ENCODE measurements at places on chromosomes 4 and X.

GRCh38 chr4:99252746-99253145 lies 33.7 kb upstream of the ADH6 start:
- DNase-seq = no peak

GRCh38 chr4:113788888-113789287 lies 27.4 kb upstream of the CAMK2D start:
- DNase-seq = no peak

GRCh38 chr4:157918036-157918832 lies 254.6 kb downstream of the GASK1B start:
- DNase-seq = no peak

DNA sequence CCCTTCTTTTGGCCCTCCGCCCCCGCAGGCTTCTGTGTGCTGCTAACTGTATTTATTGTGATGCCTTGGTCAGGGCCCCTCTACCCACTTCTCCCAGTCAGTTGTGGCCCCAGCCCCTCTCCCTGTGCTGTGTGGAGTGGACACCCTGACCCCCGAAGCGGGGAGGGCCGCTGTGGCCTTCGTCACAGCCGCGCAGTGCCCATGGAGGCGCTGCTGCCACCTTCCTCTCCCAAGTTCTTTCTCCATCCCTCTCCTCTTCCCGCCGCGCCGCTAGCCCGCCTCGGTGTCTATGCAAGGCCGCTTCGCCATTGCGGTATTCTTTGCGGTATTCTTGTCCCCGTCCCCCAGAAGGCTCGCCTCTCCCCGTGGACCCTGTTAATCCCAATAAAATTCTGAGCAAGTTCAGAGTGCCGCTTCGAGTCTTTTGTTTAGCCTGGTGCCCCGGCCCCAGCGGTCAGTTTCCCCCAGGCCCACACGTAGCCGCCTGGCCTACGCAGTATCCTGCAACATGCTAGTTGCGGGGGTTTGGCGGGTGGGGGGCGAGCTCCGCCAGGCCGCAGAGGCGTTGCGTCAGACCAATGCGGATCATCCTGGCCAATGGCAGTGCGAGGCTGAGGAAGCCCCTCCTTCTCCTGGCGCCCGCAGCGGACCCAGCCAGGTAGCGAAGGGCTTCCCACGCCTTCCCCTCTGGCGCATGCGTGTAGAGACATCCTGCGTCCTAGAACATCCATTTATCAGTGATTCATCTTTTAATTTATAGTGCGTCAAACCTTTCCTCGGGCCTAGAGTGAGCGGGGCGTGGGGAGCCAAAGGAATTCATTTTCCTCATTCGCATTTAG lies 5.6 kb upstream of the KANTR start:
- DNase-seq = peak; percentile 75

GRCh38 chrX:131762802-131763234 lies 218.9 kb downstream of the OR13H1 start:
- no peak for DNase-seq

GRCh38 chr4:2222838-2223237 lies 19.1 kb downstream of the HAUS3 start:
- no peak for DNase-seq

- no peak for DNase-seq
These were observed 80.8 kb upstream of the BMPR1B start for GRCh38 chr4:94676970-94677369.

- DNase-seq = no peak
These were observed 72.8 kb downstream of the CLCN5 start for GRCh38 chrX:49995107-49995731.

- no peak for DNase-seq
These were observed 232.3 kb downstream of the PABPC4L start for GRCh38 chr4:133969202-133969848.

GRCh38 chrX:11363069-11363594 lies 69.9 kb downstream of the AMELX start:
- no peak for DNase-seq

DNA sequence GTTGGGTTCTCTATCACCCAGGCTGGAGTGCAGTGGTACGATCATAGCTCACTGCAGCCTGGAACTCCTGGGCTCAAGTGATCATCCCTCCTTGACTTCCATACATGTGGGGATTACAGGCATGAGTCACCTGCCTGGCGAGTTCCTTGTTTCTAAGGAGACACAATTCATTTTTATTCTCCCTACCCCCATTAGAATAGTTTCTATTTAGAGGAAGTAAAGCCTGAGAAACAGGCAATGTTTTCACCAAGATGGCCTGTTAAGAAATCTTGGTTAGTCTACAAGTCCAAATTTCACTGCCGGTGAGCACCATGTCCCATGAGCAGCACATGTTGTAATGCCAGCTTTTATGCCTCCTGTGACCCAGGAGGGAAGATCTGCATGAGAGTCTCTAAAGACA lies 5.7 kb downstream of the CYBB start:
- DNase-seq = no peak

- DNase-seq = no peak
These were observed 27.7 kb downstream of the STEEP1 start for GRCh38 chrX:119537487-119537886.

DNA sequence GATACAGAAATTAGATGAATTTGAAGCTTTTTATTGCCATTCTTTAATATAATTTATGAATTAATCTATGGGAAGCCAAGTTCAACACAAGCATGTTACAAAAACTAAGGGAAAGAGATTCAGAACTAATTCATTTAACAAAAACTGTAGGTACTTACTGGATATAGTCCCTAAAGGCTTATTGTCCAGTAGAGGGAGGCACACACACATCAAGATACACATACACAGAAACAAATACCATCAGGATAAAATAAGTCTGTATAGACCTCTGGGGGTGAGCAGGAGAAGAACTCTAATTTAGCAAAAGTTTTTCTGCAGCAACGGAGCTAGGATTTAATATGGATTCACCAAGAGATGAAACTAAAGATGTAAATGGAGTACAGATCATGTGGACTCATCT lies 83.0 kb upstream of the IL13RA1 start:
- no peak for DNase-seq

GRCh38 chr4:20287246-20287645 lies 35.5 kb downstream of the SLIT2 start:
- no peak for DNase-seq

- no peak for DNase-seq
These were observed 30.0 kb upstream of the SLC9A7 start for GRCh38 chrX:46788902-46789301.

DNA sequence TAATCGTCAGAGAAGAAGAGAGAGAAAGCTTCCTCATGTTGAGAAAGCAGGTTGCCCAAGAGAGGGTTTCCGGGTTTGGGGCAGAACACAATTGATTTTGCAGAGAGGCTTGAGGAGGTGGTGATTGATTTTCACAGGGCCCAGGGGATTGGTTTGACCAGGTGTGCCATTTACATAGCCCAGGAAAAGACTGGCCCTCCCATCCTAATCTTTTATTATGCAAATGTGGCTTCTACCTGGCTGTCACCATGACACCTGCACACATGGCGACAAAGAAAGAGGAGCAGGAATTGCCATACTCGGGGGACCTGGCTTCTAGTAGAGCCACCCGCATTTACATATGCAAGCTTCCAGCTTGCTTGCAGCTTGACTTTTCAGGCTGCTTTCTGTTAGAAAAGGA lies 405.3 kb downstream of the PPP4R3C start:
- no peak for DNase-seq

- DNase-seq = no peak
These were observed 21.5 kb downstream of the WDFY3 start for GRCh38 chr4:84944947-84945346.

- no peak for DNase-seq
These were observed 3.0 kb downstream of the NSD2 start for GRCh38 chr4:1874201-1874600.

DNA sequence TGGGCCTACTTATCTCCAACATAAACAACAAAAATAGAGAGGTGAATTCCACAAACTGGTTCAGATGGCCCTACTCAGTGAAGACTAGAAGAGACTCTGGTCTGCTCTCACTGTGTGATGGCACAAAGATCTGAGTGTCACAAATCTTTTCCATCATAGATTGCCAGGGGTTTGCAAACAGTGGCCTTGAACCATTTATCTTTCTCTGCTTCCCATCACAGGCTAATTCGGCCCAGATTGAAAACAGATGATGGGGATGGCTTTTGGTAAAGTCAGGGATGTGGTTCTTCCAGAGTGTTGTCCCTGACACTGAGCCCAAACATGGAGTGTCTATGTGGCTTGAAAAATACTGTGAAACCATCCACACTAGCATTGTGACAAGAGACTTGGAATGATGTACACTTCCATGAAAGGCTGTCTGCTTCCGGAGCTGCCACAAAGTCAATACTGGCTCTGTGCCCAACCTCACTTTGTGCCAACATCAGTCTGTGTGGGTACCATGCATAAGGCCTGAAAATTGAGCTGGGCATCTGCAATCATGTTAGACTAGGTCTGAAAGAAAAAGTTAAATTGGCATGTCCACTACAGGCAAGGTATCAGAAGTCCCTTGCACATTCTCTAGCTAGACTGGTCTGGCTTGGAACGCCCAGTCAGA lies 25.2 kb upstream of the PLAC1 start:
- DNase-seq = no peak

DNA sequence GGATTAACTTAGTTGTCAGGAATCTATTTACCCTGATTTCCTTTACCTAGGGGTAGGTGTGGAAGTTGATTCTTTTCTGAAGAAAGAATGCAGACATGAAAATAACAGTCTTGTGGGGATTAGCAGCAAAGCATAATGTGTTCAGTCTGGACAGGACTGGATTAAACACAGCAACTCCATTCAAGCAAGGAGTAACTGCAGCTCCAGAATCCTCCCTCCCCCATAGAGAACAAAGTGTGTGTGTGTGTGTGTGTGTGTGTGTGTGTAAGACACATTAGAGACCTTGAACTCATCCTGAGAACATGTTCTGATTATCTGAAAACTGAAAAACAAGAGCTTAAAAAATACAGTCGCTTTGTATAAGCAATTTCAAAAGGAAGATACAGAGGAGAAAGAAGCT lies 9.3 kb downstream of the C4orf54 start:
- no peak for DNase-seq

DNA sequence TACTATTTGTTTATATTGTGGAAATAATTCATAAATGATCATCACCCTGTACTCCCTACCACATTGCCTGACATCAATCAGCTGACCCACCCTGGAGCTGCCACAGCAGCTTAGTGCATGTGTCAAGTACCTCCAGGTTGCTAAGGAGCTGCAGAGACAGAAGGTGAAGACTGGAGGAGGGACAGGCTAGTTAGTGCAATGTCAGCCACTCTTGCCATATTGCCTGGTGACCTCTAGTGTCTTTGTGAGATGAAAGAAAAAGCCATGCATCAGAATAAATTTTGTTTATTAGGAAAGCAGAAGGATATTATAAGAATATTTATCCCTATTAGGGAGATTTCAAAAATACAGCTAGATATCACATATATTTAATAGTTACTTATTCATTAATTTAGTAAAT lies 243.9 kb upstream of the FAT4 start:
- no peak for DNase-seq

DNA sequence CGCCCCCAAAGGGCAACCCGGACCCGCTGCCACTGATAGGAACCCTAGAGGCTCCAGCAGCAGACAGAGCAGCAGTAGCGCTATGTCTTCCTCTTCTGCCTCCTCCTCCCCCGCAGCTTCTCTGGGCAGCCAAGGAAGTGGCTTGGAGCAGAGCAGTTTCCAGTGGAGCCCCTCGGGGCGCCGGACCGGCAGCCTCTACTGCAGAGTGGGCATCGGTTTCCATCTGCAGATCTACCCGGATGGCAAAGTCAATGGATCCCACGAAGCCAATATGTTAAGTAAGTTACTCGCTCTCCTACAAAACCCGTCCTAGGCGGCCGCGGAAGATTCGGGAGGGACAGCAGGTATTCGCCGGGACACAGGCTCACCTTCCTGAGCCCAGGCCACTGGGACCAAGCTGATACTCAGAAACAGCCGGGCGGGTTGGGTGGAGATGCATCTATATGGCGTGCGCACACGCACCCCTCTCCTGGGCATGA lies 477 bp downstream of the FGF5 start:
- no peak for DNase-seq

Data from stimulated activated CD4-positive, alpha-beta T cell treated with anti-CD3 and anti-CD28 coated beads, TNF-alpha, amount 100 ng/mL, for 4 hours (primary cell).